ENCODE measurements at places on chromosomes 7 and 10.
A peak's percentile ranks its signal among the peaks of the same experiment; 100 is the strongest.

DNA sequence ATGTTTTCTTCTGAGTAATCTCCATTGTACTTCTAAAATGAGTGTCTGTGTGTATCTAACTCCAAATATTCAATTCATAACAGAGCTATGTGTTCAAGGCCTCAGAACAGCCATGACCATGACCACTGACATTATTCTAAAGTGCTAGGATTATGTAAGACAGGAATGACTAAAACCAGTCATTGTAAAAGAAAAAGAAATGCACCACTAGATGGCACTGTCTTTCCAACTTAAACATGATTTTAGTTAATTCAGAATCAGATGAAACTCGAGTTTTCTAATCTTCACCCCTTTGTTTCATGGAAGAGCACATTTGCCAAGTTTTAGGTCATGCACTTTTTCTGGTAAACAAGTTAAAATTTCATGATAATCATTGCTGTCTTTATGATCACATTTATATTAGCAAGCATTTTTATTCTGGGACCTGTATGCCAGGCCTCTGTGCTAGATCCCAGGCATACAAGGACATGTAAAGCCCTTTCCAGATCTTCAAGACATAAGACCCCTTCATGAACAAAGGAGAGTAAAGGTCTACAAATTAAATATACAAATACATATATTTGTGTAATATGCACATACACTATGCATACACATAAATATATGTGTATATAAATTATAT is 26.1 kb upstream of the RSU1 start:
- DNase-seq: peak; percentile 73

DNA sequence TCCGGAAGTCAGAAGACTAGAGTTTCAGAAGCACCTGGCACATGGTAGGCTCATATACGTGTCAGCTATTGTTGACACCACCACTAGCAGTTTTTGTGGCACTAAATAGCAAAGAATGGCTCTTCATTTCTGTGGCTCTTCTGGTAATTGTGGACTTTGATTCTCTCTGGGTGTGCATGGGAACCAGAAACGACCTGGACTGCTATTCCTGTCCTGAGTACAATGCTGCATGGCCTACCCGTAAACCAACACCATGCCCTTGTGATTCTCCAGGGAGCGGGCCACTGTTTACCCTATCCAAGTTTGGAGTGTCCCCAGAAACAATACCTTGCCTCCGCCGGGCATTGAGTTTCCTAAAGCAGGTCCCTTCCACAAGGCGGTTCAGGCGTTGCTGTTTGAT is 162.9 kb upstream of the AOAH start:
- no peak for DNase-seq

DNA sequence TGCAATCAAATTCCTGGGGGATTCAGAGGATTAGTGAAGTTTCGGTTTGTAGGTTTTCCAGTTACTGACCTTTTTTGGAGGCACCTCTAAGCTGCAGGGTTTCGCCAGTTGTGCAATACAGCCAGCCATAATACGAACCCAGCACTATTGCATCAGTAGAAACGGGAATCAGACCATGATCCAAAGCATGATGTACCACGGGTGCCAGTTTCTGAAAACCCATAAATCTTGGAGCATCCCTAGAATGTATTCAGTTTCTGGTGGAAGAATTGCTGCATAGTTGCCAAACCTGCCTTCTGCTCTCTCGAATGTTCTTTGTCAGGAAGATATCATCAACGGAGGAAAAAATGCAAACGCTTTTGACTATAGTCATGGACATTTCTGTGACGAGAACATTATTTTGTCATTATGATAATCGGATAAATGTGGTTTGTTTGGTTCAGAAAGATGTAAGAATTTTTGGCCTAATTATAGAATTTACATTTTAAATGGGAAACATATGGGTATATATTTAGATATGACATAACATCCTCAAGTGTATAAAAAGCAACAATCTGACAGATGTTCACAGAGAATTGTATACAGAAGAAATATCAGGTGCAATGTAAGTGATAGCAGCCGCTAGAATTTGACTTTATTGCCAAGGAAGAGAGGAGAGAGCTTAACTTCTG is 186.2 kb upstream of the PRKCQ start:
- no peak for DNase-seq

DNA sequence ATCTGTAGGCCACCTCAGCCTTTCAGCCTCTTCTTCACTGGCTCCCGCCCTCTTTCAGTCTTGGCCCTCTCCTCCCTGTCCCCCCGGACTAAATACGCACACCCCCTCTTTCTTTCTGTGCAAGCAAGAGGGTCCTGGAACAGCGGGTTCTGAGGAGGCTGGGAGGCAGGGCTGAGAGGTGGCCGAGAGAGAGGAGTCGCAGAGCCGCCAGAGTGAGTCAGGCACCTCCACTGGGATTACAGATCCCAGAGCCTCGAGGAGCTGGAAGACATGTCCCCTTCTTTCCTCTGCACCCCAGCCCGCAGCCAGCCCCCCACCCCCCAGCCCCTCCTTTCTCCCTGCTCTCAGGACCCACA is 182 bp downstream of the CCDC136 start:
- DNase-seq: no peak

- DNase-seq: no peak
These were observed 900.6 kb downstream of the KCNMA1 start for GRCh38 chr10:76736815-76737618.

- peak; percentile 91 for DNase-seq
These were observed 30.2 kb upstream of the ANKRD2 start for GRCh38 chr10:97542169-97543024.

GRCh38 chr7:82617156-82617555 is 173.6 kb upstream of the CACNA2D1 start:
- DNase-seq: no peak

- no peak for DNase-seq
These were observed 111.9 kb downstream of the TCERG1L start for GRCh38 chr10:131199646-131200045.

DNA sequence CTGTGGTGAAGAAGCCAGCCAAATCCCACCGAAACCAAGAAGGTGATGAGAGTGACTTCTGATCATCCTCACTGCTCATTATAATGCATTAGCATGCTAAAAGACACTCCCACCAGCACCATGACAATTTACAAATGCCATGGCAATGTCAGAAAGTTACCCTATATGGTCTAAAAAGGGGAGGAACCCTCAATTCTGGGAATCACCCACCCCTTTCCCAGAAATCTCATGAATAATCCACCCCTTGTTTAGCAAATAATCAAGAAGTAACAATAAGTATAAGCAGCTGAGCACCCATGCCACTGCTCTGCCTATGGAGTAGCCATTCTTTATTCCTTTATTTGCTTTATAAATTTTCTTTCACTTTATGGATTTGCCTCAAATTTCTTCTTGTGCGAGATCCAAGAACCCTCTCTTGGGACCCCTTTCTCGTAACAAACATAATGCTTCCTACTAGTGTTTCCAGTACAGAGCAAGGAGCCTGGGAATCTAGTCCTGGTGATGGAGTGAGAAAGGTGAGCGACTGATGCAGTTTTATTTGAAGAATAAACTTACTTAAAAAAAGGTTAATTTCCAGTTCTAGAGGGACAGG is 18.4 kb upstream of the EXOC6 start:
- no peak for DNase-seq

Data from RCC 7860 (cell line).